Activated gamma-delta T cell treated with Interleukin-2 at 50 U/mL for 16 hours (primary cell): ENCODE measurements at places on chromosomes 3 and 15.

GRCh38 chr3:151684094-151684493 lies 49.6 kb upstream of the AADACL2 start:
- no peak for DNase-seq

DNA sequence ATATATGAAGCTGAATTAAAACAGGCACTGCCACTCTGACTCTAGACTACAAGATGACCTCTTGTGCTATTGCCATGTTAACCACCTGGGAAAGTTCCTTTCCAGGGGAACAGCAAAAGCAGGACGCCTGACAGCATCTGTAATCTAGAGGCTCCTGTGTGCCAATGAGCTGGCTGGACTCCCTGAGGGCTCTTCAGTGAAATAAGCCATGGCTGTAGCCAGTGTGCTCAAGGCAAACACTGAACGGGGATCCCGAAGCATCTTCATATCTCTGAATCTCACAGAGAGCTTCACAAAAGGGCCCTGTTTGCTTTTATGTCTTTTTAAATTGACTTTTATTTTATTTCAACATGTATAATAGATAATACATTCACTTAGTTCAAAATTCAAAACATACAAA lies 57.2 kb downstream of the BFSP2 start:
- no peak for DNase-seq

GRCh38 chr15:94305133-94305532 lies 73.8 kb downstream of the MCTP2 start:
- peak; percentile 31 for DNase-seq

- DNase-seq = no peak
Observed at GRCh38 chr3:105996781-105997180, 128.0 kb upstream of the CBLB start.

GRCh38 chr3:12060139-12060845 lies 56.1 kb downstream of the SYN2 start:
- DNase-seq = no peak

- no peak for DNase-seq
Observed at GRCh38 chr3:179175358-179175757, 27.2 kb downstream of the PIK3CA start.

DNA sequence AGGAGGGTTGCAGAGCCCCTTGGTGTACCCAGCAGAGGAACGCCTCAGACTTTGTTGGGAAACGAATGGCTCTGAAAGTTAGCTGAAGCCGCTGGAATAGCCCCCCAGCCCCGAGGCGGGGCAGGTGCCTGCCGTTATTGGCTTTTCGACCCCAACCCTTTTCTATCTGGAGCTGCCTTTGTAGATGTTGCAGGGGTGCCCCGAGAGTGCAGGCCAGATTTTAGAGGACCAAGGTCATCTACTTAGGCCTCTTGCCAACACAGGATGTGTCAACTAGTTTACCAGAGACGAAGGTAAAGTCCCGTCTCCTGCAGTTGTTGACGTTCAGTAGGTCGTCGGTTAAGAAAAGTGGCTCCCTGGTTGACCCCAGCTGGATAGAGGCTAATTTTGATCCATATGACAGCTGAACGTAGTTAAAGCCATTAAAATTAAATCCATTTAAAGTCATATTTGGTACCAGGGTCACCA lies 579 bp upstream of the UBE3A start:
- no peak for DNase-seq

GRCh38 chr15:32152574-32152973 lies 122.3 kb downstream of the CHRNA7 start:
- no peak for DNase-seq

DNA sequence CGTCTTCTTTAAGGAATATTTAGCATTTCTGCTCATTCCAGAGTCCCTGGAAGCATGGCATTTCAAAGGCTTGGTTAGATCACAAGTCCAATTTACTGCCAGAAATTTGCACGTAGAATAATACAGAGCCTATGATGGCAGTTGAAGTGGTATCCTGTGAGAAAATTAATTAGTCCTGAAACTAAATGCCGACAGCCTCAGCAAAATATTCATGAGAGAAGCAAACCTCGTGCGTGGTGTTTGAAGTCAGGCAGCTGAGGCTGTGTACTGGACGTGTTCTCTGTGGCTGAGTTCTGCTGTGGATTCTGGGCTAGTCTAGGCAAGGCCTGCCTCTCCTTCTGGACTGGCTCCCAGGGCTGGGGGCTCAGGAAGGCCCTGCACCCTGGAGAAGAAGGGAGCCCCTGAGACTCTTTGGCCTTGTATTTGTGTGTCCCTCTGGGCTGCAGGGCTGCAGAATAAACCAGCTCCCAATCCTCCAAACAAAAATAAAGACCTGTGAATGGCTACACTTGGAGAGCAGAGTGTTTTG lies 106.6 kb downstream of the APBA2 start:
- no peak for DNase-seq
